ENCODE measurements at places on chromosomes 1 and 21.

GRCh38 chr1:150799089-150799488 lies 9.0 kb downstream of the CTSK start:
- no peak for DNase-seq

DNA sequence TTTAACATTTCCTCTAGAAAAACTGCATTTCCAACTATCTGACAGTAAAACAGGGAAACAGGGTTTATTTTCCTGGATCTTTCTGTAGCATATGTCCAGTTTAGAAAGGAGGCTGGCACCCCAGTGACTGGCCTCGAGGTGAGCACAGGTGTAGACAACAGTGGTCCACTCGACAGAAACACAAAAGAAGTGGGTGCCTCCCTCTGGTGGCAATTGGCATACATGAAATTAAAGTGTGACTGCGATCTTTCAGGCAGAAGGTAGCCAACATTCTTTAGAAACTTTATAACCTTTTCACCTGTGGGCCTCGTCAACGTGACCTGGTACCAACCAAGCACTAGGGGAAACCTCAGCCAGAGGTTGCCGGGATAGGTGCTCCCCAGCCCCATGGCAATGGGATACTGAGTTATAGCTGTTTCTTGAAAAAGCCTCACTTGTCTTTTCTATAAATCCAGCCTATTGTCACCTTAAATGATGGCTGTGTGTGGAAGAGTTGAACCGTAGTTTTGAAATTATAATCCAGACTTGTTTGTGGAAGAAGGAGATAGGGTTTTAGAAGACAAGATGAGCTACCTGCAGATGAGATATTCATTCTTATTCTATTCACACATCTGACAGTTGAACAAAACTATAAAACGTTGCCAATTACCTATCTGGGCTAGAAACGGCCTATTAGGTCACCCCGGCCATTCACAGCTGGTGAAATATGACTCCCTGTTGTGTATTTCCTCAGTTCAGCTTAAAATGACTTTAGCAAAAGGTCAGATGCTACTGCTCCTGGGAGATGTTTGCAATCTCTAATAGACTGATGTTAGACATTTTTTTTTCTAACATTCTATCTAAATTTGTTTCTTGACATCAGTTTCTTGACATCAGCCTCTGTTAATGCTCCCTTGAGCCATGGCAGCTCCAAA lies 44.3 kb downstream of the PCP4 start:
- DNase-seq: no peak

GRCh38 chr1:97781762-97782337 lies 139.0 kb downstream of the DPYD start:
- no peak for DNase-seq

DNA sequence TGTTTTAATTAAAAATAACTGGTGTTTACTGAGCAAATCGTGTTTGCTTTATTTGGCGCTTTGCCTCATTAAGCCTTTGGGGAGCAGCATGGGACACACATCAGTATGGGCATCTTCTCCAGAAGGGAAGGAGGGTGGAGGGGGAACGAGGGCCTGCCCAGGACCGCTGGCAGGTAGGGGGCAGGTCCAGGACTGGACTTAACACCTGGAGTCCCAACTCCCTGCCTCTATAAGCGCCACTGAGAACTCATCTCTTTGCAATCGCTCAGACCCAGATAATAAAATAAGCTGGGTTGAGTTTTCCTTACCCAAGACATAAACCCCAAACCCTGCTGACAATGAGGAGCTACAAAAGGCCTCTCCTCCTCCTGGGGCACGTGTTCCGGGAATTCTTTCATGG lies 15.1 kb downstream of the ABCG1 start:
- DNase-seq: no peak

DNA sequence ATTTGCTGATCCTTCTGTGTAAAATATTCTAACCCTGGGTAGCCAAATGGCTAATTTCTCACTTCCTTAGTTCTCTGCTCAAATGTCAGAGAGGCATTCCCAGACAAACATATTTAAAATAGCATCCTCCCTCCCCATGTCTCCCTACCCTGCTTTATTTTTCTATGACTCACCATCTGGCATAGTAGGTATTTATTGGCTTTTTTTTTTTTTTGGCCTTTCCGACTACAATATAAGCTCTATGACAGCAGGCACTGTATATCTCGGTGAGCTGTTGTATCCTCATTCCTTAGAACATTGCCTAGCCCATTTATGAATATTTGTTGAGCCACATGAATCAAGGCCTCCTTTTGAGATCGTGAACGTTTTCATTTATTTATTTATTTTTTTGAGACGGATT lies 1.5 kb upstream of the NEK7 start:
- no peak for DNase-seq

DNA sequence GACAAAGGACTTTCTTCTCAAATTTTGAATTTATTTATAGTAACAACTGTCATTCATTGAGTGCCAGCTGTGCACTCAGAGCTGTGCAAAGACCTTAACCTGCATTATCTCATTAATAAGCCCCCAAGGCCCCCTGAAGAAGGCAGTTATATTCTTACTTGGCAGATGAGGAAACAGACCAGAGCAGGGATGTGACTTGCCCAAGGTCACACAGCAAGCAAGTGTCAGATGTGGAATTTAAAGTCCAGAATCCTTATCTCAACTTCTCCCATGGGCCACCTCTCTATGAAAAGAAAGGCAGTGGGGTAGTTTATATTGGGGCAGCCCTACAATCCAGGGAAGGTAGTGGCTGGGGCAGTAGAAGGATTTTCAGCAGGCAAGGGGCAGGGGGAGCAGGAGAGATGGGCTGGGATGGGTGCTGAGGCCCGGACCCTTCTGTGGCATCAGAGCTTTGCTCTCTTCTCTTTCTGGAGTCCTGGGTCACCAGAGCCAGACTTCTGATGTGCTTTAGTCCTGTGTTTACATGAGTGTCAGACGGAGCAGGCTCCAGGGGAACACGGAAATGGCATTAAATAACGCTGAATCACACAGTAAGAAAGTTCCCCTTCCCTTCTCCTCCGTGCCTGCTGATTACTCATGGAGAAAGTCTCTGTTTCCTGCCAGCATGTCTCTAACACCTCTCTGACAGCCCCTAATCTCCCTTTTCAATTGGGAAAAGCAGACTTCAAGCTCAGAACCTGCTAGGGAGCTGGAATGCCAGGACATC lies 39.5 kb downstream of the EPHB2 start:
- DNase-seq: peak; percentile 93

- DNase-seq: no peak
Observed at GRCh38 chr1:18556364-18556763, 74.3 kb upstream of the PAX7 start.

GRCh38 chr21:39006571-39007311 lies 176.5 kb downstream of the PSMG1 start:
- no peak for DNase-seq

DNA sequence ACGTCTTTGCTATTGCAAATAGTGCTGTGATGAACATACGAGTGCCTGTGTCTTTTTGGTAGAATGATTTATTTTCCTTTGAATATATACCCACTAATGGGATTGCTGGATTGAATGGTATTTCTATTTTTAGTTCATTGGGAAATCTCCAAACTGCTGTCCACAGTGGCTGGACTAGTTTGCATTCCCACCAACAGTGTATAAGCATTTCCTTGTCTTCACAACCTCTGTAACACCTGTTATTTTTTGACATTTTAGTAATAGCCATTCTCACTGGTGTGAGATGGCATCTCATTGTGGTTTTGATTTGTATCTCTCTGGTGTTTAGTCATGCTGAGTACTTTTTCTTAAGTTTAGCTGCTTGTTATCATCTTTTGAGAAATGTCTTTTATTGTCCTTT lies 215.0 kb downstream of the FMN2 start:
- DNase-seq: no peak

DNA sequence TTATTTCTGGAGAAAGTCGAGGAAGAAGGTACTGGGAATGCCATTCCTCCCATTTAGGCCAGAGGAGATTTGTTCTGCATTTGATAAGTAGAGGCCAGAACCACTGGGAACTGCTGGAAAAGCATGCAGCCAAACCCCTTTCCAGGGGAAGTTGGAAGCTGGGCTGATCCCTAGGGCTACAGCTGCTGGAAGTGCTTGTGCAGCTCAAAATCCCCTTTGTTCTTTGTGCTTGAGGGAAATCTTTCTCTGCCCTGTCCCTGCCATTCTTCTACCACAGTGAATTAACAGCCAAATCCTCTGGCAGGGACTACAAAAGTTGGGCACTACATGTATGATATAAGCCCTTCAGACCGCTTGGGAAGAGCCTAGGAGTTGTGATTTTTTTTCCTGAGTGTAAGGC lies 734.1 kb downstream of the LRRIQ3 start:
- DNase-seq: no peak

DNA sequence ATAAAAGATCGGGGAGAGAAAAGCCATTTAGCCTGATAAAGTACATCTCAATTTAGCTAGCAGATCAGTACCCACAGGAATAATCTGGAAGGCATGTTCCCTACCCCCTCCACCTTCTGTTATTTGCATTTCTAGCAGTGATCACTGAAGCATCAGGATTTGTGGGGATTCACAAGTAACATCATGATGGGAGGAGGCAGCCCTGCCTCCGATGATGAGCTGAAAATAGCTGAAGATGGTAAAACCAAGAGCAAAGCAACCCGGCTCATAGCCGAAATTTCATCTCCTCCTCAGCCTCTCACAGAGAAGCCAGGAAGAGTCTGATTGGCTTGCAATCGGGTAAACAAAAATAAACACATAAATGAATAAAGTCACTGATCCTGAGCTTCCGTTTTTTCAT lies 2.4 kb downstream of the CCSAP start:
- no peak for DNase-seq

- DNase-seq: no peak
Observed at GRCh38 chr1:3506041-3506440, 51.6 kb downstream of the ARHGEF16 start.

DNA sequence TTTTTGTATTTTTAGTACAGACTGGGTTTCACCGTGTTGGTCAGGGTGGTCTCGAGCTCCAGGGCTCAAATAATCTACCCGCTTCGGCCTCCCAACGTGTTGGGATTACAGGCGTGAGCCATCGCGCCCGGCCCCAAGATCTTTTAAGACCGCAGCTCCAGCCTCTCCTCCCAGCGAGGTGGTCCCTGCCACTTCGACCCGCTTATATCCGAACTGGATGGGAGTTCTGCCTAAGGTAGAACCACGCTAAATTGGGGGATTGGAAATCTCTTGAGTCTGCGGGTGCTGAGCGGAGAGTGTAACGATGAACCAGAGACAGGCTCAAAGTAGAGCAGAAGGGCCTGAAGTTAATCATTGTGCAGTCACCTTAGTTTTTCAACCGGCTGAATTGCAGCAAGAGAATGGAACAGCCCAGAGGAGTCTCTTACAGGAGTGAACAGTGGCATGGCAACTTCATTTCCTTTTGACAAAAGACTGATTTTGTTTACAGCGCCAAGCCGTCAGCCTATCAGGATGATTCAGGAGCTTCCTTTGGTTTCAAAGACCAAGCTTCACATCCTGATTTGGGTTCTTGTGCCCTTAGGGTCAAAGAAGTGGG lies 726 bp upstream of the CYB5R1 start:
- no peak for DNase-seq

GRCh38 chr1:67970088-67970487 lies 80.3 kb downstream of the DIRAS3 start:
- no peak for DNase-seq

DNA sequence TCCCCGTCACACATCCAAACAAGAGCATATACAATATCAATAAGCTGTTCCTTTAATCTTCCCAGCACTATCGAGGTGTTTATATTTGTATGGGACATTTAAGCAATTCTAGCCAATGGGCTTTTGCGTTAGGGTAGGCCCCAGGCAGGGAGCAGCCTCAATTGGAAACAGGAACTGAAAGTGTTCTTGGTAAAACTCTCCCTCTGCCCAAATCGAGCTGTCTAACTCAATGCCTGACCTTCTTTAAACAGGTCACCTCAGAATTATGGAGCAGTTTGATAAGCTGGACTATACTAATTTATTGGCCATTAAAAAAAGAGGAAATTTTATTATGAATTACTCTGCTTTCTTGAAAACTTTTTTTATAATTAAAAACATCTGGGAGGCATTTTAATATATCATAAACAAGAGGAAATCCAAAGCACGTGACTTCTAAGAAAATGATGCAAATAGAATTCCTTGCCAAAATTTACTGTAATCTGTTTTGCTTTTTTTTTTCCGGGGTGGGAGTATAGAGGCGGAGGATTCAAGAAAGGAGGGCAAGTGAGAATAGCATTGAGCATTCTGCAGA lies 498.1 kb downstream of the LMO4 start:
- DNase-seq: no peak

DNA sequence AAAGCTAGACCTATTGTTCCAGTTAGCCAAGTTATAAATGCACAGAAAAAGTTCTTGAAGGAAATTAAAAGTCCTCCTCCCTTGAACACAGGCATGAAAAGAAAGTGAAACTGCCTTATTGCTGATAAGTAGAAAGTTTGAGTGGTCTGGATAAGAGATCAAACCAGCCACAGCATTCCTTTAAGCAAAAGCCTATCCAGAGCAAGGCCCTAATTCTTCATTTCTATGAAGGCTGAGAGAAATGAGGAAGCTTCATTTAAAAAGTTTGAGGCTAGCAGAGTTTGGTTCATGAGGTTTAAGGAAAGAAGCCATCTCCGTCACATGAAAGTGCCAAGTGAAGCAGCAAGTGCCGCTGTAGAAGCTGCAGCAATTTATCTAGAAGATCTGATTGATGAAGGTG lies 2.7 kb upstream of the SSX2IP start:
- DNase-seq: no peak

- DNase-seq: no peak
Observed at GRCh38 chr1:207825719-207826556, 74.1 kb downstream of the CD46 start.

DNA sequence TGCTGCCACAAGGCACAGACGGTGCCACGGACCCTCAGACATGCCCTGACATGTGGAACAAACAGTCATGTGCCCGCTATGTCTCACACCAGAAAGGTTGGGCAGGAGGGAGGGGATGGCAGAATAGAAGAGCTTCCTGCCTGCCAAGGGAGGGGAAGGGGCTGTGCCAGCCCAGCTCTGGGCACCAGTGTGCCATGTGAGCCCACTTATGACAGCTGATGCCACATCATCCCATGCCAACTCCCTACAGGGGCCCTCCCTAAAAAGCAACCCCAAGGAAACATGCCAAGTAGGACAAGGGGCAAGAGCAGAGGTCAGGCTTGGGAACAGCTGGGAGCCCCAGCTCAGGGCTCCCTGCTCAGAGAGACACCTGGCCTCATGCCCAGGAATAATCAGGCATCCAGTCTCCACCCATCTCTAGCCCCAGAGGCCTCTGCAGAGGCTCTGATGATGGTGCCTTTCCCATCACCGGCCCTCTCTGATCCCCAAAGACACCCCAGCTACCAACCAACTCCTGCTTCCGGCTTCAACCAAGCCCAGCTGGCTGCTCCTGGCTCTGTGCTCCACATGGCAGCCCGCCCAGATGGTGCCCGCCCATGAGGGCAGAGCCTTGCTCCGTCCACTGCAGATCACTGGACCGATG lies 10.3 kb downstream of the ADGRB2 start:
- no peak for DNase-seq

- DNase-seq: no peak
Observed at GRCh38 chr1:42992054-42992571, 33.4 kb upstream of the SLC2A1 start.

DNA sequence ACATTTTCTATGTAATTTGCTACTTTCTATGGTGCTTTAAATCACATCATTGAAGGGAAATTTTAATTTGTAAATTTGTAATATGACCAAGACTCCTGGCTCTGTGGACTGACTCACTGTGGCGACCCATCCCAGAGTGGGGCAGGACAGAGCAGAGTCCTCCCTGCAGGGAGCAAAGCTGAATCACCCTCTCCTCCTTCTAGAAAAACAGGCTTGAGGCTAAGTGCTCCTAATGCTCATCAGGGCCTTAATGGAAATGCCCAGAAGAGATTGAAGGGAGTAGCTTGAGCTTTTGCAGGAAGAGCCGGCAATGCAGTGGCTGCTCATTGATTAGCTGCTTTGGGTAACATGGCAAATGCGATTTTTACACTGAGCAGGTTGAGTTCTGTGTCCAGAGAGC lies 16.8 kb downstream of the S100A10 start:
- no peak for DNase-seq

- DNase-seq: no peak
Observed at GRCh38 chr21:15687208-15687607, 42.6 kb upstream of the USP25 start.

All from esophagus muscularis mucosa (tissue), 4 donors.